Stimulated activated CD4-positive, alpha-beta T cell treated with anti-CD3 and anti-CD28 coated beads, TNF-alpha, amount 100 ng/mL, for 24 hours (primary cell): ENCODE measurements at places on chromosomes 12 and 14.

GRCh38 chr12:107109726-107110719 lies 16.7 kb upstream of the CRY1 start:
- no peak for DNase-seq

DNA sequence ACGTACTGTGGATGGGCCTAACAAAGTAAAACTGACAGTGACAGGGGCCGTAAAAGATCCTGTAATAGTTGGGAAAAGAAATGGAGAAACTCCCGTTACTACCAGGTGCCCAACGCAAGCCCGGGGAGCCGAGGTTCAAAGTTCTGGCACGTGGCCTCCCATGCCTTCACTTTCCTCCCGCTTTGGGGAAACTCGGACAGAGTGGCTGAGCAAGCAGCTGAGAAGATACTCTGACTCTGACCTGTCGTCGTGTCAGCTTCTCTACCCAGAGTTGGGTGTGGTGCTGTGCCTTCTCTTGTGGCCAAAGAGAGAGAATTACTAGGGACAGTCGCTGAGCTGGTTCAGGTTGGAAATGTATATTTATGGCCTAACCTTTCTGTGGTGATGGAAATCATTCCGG lies 1.7 kb downstream of the B4GALNT3 start:
- DNase-seq = no peak

DNA sequence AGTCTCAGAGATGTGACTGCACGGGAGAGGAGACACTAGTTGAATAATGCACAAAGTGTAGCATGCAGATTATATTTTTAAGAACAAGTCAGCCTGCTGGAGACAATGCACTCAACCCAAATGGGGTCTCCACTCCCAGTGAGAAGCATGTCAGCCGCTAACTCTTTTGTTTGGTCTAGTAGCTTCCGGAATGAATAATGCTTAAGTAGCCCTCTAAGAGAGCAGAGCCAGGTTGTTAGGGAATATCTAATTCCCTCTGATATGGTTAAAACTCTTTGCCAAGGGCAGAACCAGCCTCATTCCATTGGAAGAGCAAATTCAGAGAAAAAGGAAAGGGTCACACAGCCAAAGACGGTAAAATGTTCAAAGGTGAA lies 80.4 kb downstream of the DAD1 start:
- DNase-seq = no peak

- DNase-seq = no peak
Observed at GRCh38 chr14:74238974-74239847, at the start of gene VSX2. Gene VSX2 (plus strand): TSS chr14:74239449. CDS start chr14:74239562, 113 bp downstream.

- DNase-seq = no peak
Observed at GRCh38 chr14:87185961-87186560, 806.9 kb downstream of the GALC start.

DNA sequence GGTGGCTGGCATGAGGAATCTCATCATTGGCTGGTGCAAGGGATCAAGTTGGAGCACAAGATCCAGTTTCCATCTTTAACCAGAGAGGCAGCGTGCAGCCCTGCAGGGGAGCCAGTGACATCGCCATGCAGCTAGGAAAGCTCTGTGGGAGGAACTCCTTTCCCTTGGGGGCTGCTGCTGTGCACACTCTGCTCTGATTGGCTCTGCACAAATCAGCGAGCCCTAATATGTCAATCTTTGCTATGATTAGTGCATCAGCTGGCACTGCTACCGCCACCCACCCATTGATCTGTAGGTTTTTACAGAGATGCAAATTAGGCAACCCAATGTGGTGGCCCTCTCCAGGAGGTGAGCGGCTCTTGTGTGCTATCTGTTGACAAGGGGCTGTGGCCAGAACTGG lies 262.6 kb downstream of the PCNX1 start:
- no peak for DNase-seq

GRCh38 chr14:58107947-58108552 lies 44.0 kb downstream of the ARMH4 start:
- no peak for DNase-seq

- DNase-seq = no peak
Observed at GRCh38 chr12:56836317-56836716, 73.2 kb downstream of the HSD17B6 start.

DNA sequence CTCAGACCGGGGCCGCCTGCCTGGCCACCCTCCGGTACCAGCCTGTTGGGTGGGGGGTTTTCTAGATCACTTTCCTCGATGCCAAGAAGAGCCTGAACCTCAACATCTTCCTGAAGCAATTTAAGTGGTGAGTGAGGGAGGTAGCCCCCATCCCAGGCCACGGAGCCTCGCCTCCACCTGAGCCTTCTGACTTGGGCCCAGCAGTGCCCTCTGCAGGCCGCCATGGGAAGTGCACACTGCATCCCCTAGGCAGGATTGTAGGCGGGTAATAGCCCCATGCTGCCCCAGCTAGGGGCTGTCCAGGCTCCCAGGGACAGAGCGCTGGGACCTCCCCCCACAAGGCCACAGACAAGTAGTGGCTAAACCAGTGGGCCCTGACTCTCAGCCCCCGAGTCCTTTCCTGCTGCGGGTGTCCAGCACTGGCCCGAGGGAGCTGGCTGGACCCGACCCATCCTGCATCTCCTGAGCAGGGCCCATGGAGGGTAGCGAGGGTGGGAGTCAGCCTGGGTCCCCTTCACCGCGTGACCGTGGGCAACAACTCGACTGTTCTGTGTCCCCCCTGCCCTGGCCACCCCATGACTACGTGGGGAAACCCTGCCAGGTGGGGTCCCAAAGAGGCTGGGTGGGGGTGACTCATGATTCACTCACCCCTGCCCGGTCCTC lies 15.3 kb upstream of the ADSS1 start:
- peak; percentile 72 for DNase-seq

DNA sequence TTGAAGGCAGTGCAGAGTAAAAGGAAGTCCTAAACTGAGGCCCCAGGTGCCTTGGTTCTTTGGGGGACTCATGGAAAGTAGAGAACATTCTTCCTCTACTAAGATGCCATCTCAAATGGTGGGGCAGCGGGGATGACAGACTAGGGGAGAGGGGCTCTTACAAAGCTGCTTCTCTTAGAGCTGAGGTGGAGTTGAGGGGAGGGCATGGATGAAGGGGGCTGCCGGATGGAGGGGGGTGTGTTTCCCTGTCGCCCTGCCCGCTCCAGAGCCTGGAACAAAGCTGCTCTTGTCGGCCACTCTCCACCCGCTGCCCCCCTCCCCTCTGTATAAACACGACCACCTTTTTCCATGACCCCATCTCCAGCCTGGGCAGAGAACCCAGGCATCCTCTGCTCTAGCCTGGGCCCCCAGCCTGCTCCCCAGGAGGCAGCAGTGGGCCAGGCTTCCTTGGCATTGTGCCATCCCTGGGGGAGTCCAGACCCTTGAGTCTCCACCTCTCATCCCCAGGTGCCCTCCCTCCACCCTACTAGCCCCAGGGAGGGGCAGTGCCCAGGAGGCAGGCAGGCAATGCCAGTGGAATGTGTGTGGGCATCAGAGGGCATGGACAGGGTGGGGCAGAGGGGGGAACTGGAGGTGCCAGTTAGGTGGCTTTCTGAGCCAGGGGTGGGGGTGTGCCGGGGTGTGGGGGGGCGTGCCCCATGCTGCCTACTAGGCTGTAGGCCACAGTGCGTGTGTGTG lies 1.7 kb downstream of the RARG start:
- DNase-seq = no peak

GRCh38 chr12:122420471-122421162 lies 1.9 kb downstream of the CLIP1 start:
- peak; percentile 5 for DNase-seq

DNA sequence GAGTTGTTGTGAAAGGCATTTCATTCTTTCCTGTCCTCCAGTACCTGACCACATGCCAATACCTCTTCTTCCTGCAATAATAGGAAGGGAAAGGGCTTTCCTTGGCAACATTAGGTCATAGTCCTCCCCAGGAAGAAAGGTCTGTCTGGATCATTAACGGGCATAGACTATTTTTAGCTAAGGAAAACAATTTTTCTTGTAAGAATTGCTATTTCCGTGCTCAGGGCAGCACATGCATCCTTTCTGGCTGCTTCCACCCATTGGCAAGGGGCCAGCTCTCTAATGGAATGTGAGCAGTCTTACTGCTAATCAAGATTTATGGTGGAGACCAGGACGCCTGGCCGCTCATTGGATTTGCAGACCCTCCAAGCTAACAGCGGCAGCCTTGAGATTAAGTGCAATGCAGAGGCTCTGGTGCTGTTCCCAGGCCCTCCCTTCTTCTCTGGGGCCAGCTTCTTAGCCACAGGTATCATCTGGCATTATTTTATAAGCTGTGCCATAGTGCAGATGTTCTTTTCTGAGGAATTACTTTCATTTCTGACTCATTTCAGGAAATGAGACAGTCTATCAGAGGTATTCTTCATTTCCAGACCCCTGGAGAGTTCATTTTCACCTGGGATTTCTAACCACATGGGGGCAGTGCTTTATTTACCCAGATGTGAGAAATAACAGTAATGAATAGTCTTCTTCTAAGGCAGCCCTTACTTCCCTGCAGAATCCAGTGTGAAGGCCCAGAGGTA lies 52.9 kb downstream of the ANO6 start:
- no peak for DNase-seq

GRCh38 chr12:82687021-82688011 lies 610 bp downstream of the TMTC2 start:
- DNase-seq = peak; percentile 58

- DNase-seq = no peak
Observed at GRCh38 chr14:99296517-99296916, 24.5 kb upstream of the BCL11B start.

DNA sequence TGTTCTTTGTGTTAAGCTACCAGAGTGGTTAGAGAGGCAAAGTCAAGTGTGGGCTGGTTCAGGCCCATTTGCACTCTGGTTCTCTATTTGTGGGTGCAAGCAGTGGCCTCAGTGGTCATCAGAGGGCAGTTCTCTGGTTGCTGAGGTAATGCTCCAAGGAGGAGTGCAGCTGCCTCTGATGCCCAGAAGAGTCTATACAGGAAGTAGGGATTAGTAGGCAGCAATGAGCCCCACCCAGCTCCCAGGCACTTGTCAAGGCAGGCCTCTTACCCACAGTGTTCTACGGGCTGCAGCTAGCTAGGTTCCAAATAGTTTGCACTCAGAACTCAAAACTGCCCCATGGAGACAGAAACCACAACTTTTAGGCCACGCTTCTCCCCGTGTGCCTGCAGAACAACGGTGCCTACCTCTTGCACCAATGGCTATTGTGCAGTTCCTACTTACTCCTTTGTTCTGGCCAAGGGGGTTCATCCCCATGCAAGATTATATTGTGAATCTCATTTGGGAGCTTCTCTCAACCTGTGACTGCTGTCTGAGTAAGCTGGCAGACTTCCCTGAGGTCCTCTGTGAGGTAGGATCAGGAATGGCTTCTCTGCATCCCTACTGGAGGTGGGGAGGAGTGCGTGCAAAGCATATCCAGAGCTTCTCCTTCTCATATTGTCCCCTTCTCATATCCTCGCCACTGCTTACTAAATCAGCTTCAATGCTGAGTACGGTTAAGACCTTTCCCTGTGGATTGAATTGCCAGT lies 410.3 kb upstream of the LMO3 start:
- DNase-seq = no peak

DNA sequence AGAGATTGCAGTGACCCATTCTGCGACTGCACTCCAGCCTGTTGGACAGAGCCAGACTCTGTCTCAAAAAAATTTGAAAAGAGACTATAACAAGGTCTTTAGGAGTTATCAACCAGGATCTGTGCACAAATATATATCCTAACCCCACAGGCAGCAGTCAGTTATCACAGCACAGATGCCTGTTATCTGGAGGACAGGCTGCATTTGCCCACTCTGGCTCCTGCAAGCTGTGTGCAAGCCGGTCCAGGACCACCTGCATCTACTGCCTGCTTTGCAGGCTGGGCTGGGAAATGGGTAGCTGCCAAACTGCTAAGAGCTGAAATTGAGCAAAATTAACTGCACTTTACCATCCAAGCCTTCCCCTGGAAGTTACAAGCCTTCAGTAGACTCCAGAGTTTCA lies 21.4 kb upstream of the RCOR1 start:
- DNase-seq = no peak

- DNase-seq = no peak
Observed at GRCh38 chr14:84129007-84129406, 1400.9 kb upstream of the FLRT2 start.

GRCh38 chr14:90179809-90180779 lies 76.3 kb upstream of the PSMC1 start:
- no peak for DNase-seq

DNA sequence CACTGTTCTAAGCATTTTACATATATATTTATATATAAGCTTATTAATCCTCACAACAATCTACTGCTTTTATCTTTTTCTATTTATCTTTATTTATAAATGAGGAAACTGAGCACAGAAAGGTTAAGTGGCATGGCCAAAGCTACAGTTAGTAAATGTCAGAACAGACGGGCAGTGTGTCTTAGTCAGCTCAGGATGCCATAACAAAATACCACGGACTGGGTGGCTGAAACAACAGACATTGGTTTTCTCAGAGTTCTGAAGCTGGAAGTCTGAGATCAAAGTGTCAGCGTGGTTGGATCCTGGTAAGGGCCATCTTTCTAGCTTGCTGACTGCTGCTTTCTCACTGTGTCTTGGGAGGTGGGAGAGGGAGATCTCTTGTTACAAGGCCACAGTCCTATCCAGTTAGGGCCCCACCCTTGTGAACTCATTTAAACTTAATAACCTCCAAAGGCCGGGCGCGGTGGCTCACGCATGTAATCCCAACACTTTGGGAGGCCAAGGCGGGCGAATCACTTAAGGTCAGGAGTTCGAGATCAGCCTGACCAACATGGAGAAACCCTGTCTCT lies 19.8 kb downstream of the RPGRIP1 start:
- DNase-seq = no peak

- no peak for DNase-seq
Observed at GRCh38 chr12:69071091-69071370, 138.1 kb upstream of the CPM start.
